ENCODE measurements at places on chromosomes 2 and 18. TPM values are rescaled to one million over a fixed set of nuclear protein-coding genes. Genes with fewer than 3 reads are reported as not detected.

RNF138 gene
- 23.9 TPM for total RNA-seq

PXDN gene
- total RNA-seq, result 119 TPM

CHRNG gene
- not detected for total RNA-seq

CAPG gene
- total RNA-seq, result 262 TPM

AQP12A gene
- total RNA-seq, result not detected

RMC1 gene
- 27.9 TPM for total RNA-seq

SF3B6 gene
- 70.6 TPM for total RNA-seq

Data from hair follicle dermal papilla cell (primary cell).